ENCODE measurements at places on chromosomes 7 and 10.

DNA sequence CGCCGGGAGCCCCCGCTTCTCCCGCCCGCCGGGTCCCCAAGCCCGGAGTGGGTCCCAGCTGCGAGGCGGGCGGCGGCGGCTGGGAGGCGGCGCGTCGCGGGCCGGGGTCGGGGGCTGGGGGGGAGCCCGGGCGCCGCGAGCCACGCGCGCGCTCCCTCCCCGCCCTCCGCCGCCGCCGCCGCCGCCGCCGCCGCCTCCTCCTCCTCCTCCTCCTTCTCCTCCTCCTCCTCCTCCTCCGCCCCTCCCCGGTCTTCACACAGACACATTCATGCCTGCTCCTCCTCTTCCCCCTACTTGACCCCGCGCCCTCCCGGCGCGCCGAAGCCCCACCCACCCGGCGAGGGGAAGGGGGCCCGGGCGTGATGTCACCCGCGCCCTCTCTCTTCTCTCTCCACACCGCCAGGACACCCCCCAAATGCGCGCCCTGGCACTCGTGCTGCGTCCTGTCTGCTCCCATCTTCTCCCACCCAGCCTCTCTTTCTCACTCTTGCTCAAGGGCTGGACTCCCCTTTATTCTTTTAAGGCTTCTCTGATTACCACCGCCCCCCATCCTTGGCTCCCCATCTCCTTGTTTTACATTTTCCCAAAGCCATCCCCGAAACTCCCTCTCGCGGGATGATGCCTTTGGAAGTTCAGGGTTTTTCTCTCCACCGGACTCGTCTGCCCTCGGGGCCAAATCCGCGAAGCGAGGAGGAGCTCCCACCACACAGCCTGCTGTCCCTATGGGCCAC, 967 bp upstream of the GLI3 start:
- DNase-seq, result no peak

DNA sequence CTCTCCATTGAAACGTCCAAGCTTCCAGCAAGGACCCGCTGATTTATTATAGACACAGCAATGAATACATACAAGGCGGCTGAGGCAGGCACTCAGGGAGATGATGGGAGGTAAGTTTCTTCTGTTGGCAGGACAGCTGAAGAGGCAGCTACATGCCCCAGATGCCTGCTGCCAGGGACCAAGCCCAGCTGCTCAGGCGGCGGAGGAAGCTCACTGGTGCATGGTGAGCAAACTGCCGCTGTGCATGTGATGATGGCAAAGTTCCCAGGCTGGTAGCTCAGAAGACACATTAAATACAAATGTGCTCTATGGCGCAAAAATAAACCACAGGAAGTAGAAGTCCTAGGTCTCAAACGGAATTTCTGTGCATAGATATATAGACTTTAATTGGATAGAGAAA, 2.3 kb downstream of the DNTT start:
- DNase-seq, result no peak

DNA sequence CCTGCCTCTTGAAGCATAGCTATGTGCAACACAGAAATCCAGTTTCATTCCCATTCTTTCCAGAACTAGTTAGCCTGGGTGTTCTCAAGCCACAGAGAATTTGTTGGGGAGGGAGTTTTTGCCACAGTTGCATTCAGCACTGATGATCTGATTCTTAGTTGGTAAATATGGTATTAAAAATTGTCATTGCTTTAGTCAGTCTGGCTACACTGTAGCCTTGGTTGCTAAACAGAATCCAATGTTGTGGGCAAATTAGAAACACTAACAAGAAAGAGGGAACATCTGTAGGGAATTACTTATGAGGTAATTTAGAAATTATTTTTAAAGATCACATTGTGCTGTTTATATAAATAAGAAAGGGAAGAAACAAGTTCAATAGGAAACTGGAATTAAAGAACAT, 57.0 kb upstream of the CC2D2B start:
- DNase-seq, result no peak

DNA sequence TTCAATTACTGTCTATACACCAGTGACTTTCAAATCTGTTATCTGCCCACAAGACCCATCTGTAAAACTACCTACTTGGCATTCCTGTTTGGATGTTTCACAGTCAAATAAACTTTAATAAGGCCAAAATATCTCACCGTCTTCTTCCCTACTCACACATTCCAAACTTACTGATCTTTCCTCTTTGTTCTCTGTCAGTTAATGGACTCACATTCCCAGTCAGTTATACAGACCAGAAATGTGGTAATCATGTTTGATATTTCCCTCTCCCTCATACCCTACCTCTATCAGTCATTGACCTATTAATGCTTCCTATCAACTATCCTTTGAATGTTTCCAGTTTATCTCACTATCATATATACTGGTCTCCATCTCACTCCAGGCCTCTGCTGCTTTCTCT, 28.5 kb upstream of the HDAC9 start:
- no peak for DNase-seq

- no peak for DNase-seq
Observed at GRCh38 chr7:106862317-106863089, 2.6 kb upstream of the PIK3CG start.

GRCh38 chr7:50591480-50592438, 26.6 kb upstream of the DDC start:
- DNase-seq, result no peak

DNA sequence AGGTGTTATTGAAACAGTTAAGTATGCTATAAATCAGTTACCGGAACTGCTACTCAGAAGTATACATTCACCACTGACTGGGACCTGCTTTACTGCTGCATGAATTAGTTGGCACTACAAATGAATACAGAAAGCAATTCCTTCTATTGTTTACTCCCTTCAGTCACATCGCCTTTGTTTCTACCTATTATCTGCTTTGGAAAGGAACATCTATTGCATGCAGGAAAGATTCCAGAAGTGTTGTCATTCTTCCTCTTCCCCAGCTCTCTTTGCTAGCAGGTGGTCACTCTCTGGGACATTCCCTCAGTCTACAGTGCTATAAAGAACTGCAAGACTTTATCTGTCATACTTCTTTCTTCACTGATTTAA, 131.3 kb downstream of the ANK3 start:
- no peak for DNase-seq

DNA sequence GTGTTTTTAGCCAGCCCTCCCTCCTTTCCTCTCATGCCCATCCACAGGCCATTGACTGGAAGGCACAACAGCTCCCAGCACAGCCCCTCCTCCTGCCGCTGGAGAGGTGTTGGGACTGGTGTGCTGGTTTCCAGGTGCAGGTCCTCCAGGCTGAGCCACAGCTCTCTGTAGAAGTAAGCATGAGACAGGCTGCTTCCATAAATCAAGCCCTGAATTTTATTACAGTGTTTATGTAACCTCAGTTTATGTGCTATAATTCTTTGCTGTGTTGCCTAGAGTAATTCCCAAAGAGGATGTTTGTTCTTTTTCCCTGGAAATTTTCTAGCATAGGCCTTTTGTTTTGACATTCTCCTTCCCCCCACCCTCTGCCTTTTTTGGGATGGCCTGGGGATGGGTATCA, 445.8 kb downstream of the AUTS2 start:
- DNase-seq, result no peak

- DNase-seq, result no peak
Observed at GRCh38 chr7:51308696-51309095, 7.9 kb downstream of the COBL start.

DNA sequence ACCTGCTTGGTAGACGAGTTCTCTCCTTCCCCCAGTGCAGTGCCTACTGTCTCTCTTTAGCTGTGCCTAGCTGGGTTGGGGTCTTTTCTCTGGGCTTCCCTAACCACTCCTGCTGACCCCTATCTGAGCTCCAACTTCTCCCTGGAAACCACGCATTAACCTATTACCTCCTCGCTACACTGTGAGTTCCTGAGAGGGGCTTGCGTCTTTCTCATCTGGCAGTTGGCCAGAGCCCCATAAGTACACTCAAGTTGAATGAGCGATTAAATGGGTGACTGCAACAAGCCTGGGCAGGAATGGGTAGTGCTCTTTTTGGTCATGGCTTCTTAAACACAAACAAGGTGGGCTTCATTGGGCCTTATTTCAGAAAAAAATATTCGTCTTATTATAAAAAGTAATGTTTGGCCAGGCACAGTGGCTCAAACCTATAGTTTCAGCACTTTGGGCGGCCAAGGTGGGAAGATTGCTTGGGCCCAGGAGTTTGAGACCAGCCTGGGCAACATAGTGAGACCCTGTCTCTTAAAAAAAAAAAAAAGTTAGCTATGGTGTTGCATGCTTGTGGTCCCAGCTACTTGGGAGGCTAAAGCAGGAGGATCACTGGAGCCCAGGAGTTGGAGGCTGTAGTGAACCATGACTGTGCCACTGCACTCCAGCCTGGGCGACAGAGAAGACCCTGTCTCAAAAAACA, 41.4 kb downstream of the SYPL1 start:
- DNase-seq, result no peak

- no peak for DNase-seq
Observed at GRCh38 chr7:51482976-51483375, 166.4 kb upstream of the COBL start.

GRCh38 chr7:45162311-45162845, 4.8 kb downstream of the RAMP3 start:
- DNase-seq, result no peak

- DNase-seq, result no peak
Observed at GRCh38 chr10:18658271-18659124, 733 bp upstream of the ARL5B start.

- DNase-seq, result no peak
Observed at GRCh38 chr7:14436878-14437277, 447.4 kb upstream of the ETV1 start.

DNA sequence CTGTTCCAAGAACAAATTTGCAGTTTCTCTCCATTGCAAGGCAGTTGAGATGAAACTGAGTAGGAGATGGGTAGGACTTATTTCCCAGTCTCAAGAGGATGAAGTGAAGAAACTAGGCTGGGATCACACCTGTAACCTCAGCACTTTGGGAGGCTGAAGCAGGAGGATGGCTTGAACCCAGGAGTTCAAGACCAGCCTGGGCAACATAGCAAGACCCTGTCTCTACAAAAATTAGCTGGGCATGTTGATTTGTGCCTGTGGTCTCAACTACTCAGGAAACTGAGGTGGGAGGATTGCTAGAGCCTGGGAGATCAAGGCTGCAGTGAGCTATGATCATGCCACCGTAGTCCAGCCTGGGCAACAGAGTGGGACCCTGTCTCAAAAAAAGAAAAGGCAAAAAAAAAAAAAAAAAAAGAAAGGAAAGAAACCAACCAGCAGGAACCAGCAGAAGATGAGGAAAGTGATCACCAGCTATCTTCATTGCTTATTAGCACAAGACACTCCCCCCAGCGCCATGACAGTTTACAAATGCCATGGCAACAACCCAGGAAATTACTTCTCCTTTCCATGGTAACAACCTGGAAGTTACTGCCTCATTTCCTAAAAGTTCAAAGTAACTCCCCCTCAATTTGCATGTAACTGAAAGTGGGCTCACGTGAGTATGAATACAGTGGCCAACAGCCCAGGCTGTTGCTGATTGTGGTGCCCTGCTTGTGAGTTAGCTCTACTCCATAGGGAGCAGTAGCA, 18.3 kb upstream of the ST8SIA6 start:
- no peak for DNase-seq

DNA sequence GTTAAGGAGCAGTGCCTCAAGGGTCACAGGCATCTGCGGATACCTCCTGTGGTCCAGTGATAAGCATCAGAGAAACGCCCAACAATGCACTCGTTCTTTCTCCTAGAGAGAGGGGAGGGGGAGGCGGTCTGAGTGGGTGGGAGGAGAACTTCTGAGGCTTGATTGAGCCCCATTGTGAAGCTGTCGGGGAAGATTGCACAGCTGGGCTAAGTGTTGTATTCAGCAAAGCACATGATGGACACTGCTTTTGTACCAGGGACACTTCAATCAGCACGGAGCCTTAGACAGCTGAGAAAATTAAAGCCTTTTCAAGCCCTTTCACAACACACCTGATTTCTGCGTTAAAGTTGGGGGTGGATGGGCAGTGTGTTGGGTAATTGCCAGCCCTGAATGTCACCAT, 230.3 kb upstream of the GHITM start:
- DNase-seq, result no peak

DNA sequence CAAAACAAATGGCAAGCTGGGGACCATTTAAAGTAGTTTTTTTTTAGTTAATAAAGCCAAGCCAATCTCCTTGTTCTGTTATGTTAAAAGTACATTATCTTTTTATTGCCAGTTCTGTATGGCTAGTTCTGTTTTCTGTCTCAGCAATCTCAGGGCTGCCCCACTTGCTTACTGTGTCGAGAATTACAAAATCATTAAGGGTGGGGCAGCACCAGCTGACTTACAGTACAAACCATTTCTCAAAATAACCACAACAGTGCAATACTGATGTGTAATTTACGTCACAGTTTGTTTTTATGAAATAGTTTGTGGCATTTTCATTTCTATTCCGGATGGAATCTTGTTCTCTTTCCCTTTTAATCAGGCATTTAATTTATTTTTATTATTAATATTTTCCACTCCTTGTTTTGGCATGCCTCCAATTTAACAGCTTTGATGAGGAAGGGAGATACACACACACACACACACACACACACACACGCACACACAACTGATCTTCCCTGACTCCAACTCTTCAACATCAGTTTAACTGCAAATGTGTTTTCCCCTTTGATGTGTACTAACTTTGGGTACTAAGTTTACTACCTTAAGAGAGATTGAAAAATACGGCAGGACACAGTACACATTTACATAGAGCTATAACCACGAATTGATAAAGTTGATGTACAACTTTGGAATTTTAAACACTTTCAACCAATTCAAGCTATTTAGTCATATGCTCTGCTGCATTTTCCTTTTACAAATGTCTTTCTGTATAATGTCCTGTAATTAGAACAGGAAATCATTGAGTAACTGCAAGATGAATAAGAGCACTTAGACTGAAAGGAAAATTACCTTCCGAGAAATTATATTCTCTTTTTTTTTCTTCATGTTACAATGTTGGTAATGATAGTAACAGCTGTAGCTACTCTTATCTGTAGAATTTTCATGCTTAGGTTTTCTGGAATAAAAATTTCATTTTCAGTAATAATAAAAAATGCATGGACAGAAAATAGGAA, 91.5 kb downstream of the ARID5B start:
- peak; percentile 94 for DNase-seq

DNA sequence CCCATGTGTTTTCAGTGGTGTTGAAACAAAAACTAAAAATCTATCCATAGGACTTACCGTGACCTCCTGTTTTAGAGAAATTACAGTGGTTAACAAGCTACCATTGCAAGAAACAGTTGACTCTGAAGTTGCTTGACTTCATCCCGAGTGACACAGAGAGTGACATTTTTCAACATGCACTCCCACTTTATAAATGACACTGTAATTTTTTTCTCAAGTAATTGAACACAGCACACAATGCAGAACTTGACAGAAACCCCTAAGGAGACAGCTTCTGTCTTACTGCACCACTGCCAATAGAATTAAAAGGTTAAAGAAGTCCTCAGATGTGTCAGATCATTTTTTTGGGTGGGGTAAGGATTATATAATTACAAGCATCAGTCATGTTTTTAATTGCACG, 246.1 kb downstream of the CELF2 start:
- DNase-seq, result no peak

All from retinal pigment epithelial cell (primary cell).